Jurkat, Clone E6-1 (cell line): ENCODE measurements at places on chromosomes 7 and 10.

GRCh38 chr10:91409869-91410637 is at the start of gene HECTD2:
Gene HECTD2, plus strand, starts transcription at chr10:91410344. Its CDS starts 95 bp downstream, at chr10:91410439.
- DNase-seq: peak; percentile 59

DNA sequence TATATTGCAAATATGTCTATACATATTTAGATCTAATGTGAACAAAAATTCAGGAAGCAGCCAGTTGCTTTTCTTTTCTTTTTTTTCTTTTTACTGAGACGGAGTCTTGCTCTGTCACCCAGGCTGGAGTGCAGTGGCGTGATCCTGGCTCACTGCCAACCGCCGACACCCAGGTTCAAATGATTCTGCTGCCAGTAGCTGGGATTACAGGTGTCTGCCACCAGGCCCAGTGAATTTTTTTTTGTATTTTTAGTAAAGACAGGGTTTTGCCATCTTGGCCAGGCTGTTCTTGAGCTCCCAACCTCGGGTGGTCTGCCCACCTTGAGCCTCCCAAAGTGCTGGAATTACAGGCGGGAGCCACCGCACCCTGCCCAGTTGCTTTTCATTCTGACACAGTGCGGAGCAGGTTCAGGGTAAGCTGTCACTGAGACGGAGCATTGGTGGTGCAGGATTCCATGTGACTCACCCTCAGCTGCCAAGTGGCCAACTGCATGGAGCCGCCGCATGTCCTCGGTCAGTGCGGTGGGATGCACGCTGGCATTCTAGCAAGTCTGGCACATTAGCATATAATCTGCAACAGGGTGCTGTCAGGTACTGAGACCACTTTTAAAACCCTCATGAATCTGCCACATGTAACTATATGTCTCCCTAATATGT is 362.7 kb downstream of the DNAJB6 start:
- DNase-seq: no peak

GRCh38 chr10:11331046-11331577 is 280.3 kb downstream of the USP6NL start:
- no peak for DNase-seq

GRCh38 chr10:26550774-26551526 is 112.8 kb downstream of the APBB1IP start:
- DNase-seq: no peak

GRCh38 chr10:97333601-97334369 is 744 bp downstream of the FRAT2 start:
- DNase-seq: no peak

- peak; percentile 9 for DNase-seq
Observed at GRCh38 chr7:105808703-105809590, 67.5 kb downstream of the ATXN7L1 start.

DNA sequence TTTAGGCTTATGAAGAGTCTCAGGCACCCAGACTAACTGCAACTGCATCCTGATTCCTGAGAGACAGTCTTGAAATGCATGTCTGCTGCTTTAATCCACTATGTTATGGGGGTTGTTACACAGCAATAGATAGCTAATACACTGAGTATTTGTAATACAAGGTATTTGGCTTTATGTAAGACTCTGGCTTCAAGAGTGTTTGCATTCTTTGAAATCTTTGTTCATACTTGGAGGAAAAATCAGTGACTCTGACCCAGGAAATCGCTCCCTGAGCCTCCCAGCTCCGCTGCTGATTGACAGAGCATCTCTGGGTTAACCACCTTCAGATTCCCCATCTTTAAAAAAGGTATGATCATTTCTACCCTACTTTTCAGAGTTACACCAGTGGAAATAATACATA is 133.9 kb downstream of the MTPAP start:
- no peak for DNase-seq

DNA sequence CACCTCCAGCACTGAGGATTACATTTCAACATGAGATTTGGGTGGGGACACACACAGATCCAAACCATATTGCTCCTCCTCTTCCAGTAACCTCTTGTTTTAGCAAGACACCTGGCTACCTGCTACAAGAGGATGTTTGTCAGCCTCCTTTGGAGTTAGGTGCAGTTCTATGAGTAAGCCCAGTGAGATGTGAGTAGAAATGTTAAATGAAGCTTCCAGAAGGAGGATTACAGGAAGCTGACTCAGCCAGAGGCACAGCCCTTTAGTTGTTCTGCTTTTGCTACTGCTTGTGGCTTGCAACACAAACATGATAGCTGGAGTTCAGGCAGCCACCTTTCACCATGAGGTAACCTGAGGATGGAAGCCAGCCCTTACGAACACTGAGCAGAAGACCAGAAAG is 382.7 kb upstream of the RNF32 start:
- no peak for DNase-seq

DNA sequence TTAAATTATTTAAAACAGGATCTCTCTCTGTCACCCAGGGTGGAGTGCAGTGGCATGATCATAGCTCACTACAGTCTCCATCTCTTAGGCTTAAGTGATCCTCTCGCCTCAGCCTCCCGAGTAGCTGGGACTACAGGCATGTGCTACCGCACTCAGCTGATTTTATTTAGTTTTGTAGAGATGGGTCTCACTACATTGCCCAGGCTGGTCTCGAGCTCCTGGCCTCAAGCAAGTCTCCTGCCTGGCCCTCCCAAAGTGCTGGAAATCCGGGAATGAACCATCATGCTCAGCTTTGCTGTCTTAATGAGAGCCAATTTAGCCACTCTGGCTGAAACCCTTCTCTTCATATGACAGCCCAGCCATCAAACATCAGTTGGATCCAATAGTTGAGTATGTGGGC is 53.3 kb upstream of the NRP1 start:
- DNase-seq: no peak

DNA sequence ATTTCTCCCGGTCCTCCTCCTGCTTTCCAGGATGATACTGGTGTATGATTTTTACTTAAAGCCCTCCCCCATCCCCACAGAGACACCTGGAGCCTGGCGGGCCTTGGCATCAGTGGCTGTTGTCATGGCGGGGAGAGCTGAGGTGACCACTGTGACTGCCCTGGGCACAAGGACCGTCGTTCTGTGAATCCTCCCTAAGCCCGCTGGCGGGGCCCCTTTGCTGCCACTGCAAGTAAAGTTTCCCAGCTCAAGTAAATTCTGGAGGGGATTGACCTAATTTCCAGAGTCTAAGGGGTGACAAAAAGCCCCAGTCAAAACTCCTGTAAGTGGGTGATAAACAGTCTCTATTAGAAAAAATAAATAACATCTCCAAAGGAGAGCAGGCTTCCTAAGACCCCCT is 393.2 kb upstream of the PODXL start:
- no peak for DNase-seq

DNA sequence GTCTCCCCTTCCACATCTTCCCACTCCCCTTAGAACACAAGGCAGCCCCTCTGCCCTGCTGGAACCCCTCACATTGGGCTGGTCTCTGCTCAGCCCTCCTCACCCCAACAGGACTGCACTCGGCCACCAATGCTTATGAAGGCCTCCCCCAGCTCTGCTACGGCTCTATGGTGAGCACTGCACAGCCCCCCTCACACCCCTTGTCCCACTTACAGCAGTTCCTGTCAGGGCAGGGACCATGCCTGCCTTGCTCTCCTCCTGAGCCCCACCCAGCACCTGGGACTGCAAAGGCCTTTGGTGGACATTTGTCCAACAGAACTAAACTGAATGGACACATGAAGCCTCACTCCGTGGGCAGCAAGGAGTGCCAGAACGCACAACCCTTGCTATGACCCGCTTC is 171.9 kb downstream of the GRID1 start:
- DNase-seq: no peak

DNA sequence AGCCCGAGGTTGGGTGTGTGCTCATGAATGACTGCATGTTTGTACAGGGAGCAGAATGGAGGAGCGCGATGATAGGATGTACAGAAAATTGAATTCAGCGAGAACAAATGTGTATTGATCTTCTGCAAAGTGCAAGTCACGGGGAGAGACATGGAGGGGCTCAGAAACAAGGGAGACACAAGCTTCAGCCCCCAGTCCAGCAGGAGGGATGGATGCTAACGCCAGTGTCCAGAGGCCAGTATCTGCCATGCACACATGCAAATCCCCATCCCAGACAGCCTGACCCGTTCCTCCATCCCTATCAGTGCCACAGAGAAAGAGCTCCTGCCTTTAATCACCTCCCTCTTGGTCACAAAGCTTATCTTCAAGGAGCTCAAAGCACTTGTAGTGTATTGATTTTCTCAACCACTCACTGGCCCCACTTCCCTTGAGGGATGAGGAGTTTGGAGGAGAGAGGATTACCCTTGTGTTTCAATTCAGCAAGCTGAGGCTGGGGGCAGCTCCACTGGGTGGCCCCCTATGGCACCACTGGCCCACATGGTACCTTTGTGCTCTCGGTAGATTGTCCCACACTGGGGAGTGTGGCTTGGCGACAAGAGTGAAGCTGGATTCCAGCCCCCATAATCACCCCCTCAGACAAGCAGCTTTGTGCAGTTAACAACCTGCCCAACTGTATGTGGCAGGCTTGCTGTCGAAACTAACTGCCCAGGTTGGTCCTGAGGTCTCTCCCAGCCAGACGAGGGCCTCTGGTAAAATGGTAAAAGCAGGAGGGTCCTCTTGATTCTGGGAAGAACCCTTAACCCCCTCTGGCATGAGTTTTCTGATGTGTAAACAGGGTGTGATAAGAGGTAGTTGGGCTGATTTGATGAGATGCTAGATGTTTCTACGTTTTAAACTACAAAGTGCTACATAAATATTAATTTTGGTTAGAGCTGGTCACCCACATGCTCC is 151.6 kb upstream of the UNC5B start:
- no peak for DNase-seq

GRCh38 chr10:54708591-54708990 is 92.4 kb downstream of the PCDH15 start:
- DNase-seq: no peak

DNA sequence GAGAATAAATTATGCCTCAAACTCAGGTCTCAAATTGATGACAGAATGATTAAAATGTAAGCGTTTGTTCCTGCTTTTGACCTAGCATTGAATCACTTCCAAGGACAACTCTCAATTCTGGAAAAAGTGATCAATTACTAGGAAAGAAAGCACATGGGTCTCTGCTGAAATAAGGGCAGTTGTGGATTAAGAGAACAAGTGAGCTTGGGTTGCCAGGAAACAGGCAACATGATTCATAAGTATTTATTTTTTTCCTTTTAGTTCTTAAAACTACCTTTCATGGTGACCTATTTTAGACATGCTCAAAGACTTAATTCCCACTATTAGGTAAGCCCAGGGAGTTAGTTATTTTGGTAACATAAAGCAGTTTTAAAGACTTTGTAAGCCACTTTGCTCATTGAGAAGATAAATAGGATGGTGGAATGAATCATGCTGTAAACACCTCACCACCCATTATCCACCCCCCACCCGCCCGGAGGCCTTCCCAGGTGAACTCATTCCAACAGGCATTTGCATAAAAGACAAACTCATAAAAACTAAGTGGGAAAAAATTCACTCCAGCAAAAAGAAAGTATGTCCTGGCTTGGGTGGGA is 728.3 kb downstream of the SORCS1 start:
- DNase-seq: no peak

GRCh38 chr10:43461950-43462349 is 25.0 kb downstream of the ZNF487 start:
- DNase-seq: peak; percentile 88

DNA sequence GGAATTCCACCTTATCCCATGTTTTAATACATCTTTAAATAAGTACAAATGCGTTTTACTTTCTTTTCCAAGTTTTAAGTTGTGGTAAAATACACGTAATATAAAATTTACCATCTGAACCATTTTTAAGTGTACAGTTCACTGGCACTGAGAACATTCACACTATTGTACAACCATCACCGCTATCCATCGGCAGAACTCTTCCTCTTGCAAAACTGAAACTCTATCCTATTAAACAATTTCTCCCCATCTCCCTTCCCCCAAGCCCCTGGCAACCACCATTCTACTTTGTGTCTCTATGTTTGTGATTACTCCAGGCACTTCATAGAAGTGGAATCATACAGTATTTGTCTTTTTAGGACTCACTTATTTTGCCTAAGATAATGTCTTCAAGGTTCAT is 33.8 kb downstream of the HIP1 start:
- no peak for DNase-seq

DNA sequence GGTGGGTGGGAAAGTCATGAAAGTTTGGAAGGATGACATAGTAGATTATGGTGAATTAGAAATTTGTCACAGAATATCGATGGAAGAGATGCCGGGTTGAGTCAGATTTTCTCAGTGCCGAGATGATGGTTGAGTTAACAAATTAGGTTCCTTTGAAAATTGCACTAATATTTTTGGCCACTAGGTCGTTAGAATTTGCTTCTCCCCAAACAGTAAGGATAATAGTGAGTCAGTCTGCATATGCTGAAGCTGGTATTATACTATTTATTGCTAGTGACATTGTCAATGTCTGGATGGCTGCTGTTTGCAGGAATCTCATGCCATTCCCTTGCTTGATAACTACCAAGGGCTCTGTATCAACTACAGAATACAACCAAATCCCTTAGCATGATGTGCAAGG is 37.7 kb upstream of the MINDY3 start:
- DNase-seq: peak; percentile 14

GRCh38 chr10:113895018-113895417 is 40.6 kb downstream of the NHLRC2 start:
- DNase-seq: no peak

DNA sequence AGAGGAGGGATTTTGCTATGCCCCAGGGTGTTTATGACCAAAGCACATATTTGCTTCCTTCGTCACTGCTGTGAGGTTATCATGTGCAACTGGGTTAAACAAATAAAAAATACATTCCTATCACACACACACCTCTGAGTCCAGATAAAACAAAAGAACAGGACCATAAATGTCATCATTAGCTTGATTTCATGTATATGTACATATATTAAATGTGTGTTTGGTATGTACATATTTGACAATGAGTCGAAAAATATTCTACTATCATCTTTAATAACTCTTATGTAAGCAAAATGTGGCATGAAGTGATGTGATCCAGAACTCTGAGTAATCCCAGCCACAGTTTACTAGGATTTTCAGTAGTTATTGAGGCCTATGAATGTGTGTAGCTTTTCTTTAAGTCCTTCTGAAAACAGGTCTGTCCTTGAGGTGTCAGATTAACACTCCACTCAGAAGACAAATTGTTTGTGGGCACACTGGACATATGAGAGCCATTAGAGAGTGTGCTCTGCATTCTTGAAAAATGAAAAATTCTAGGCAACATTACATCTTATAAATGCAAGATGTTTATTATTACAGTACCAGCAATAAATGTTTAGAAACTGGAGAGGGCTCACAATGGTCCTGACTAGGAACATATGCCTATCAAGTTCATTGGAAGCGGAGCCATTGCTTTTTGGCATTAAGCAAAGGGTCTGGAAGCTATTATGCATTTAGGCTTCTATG is 335.1 kb upstream of the SEMA3A start:
- DNase-seq: no peak

DNA sequence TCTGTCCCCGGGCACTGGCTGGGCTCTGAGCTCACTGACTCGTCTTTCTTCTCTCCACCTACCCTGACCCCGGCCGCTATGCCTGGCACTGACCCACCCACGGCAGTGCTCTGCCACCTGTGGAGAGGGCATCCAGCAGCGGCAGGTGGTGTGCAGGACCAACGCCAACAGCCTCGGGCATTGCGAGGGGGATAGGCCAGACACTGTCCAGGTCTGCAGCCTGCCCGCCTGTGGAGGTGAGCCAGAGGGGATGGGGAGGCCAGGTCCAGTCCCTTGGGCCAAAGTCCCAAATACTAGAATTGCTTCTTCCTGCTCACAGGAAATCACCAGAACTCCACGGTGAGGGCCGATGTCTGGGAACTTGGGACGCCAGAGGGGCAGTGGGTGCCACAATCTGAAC is 27.3 kb downstream of the TBATA start:
- no peak for DNase-seq
